Stimulated activated CD4-positive, alpha-beta T cell treated with anti-CD3 and anti-CD28 coated beads, Interleukin-12 subunit alpha, Interleukin-12 subunit beta, amount 100 ng/mL, for 24 hours (primary cell): ENCODE measurements at places on chromosomes 7 and 10.

DNA sequence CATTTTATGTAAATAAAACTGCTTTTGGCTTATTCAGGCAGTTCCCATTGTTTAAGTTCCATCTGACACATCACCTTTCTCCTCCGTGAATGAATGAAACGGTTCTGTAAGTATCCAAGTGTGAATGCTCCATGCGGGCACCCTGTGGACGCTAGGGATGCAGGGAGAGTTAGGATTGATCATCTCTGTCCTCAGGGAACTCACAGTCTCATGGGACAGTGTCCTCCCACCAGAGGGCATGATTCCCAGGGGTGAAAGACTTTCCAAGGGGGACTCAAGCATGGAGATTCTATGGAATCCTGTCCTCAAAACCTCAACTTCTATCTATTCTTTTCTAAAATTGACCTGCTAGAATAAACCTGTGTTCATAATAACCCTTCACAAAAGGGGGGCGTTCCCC is 98.8 kb downstream of the HECW1 start:
- no peak for DNase-seq

DNA sequence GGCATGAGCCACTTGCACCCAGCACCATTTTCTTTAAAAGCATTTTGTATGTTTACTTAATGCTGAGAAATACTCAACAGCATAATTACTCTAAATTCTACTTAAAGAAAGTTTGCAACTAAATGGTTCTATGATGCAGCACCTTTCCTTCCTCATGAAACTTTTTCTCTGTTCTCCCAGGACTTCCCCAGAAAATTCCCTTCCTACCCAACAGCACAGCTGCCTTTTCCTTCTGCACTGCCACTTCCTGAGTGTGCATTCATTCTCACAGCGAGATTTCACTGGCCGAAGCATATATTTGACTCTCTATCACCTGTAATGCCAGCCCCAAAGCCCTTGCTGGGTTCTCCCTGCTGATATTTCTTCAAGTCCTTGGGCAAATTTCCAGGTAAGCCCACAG is 41.5 kb upstream of the DGKI start:
- DNase-seq = no peak

GRCh38 chr10:110733218-110733952 is 89.2 kb downstream of the RBM20 start:
- DNase-seq = no peak

- no peak for DNase-seq
Observed at GRCh38 chr7:102856036-102856435, 56.8 kb upstream of the LRRC17 start.

- DNase-seq = no peak
Observed at GRCh38 chr10:49662169-49662830, 17.2 kb upstream of the C10orf53 start.

DNA sequence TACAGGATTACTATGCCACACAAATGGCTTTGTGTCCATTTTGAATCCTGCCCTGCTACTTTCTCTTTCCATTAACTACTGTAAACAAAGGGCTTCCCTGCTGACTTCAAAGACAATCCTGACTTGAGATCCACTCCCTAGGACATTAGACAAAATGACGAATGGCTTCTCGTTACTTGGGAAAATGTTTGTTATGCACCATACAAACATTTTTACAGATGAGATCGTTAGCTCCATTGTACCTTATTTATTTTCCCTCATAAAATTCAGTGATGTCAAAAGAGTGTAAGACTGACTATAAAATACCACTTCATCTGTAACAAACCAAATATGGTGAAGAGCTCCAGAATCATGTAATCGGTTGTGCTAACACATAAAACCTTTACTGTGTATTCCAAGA is 121.8 kb downstream of the CD36 start:
- DNase-seq = no peak

DNA sequence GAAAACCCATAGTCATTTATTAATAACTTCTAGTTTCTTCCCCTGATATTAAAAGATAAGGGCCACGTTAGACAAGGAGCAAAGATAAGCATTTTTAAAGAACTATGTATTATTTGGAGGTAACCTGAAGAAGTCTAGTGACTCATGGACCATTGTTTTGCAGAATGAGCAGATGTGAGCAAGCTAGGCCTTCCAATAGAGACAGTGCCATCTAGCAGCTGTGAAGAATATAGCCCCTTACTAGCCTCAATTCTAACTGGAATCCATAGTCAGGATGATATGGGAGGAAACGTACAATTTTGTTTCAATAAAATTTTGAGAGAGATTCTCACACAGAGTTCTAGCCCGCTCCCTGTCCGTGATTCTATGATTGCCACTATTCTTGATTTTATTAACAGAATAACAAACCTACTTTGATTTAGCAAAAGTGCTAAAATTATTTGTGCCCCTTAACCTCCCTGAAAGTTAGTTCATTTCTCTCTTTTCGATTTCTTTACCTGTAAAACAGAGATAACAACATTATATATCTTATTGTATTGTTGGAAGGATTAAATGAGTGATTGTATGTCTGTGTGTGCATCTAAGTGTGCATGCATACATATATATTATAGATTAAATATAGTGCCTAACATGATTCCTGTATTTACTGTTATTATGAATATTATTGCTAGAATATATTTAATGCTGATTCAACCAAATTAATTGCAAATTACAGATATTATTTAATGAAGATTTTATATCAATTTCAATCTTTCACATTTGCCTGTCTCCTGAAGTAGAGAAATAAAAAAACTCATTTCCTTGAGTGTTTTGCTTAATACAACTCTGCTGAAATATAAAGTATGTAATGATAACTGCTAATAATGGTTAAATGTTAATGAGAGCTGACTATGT is 22.7 kb downstream of the FAM237B start:
- no peak for DNase-seq

- DNase-seq = no peak
Observed at GRCh38 chr10:119737823-119738222, 12.0 kb downstream of the INPP5F start.

DNA sequence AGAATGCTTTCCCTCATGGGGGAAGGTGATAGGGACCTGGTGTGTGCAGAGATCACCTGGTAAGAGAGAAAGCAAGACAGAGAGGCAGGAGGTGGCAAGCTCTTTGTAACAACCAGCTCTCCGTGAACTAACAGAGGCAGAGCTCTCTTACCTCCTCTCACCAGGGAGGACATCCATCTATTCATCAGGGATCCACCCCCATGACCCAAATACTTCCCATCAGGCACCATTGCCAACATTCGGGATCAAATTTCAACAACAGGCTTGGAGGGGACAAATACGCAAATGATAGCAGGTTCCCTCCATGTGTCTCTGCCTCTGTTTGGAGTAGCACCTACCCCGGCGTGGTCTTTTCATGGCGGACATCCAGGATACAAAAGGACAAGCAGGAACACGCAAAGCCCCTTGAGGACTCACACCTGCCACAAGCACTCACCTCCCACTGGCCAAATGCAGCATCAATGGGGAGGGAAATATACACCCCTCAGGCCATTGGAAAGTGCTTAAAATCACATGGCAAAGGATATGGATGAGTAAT is 431.2 kb upstream of the AUTS2 start:
- no peak for DNase-seq

- no peak for DNase-seq
Observed at GRCh38 chr10:86365346-86366032, 1.1 kb downstream of the GRID1 start.

DNA sequence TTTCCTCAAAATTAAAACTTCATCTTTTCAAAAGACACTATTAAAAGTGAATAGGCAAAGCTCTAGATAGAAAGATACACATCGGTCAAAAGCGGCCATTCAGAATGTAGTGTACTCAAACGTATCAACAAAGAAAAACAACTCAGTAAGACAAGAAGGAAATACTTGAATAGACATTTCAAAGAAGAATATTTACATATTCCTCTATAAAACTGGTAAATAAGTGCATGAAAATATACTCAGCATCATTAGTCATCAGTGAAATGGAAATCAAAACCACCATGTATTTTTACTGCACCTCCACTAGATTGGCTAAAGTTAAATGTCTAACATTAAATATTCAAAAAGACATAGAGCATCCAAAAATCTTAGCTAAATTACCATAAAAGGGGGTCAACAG is 551.1 kb upstream of the SORCS1 start:
- DNase-seq = no peak

DNA sequence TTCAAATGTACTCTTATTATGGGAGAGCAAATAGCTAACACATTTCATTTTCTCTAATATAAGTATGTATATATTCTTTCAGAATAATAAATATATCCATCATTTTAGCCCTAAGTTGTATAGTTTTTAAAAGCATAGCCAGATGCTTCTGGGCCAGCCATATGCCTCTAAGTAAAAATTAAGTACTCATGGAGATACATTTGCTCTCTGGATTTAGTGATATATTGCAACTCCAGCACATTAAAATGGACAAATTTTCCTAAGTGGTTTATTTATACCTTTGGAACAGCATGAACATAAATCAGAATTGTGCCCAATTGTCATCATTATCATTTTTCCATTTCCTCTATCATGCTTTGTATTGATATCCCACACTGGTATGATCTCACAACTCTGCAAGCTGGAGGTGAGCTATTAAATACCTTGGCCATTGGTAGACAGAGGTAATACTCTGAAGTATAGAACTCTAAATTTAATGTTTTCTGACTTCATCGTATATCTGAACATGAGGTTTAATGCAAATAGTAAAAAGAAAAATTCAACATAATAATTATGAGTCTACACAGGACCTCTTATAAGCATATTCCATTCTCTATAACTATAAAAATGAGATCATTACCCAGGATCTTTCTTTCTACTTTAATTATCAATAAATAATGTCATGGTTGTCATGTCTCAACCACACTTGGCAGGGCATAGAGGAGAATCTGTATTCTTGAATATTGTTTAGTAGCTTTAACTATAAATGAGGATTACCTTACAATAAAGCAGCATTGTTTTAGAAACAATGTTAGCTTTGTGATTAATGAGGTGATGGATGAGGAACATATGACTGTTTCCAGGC is 90.8 kb downstream of the AGMO start:
- no peak for DNase-seq

- no peak for DNase-seq
Observed at GRCh38 chr10:59682986-59683937, 26.4 kb downstream of the SLC16A9 start.

DNA sequence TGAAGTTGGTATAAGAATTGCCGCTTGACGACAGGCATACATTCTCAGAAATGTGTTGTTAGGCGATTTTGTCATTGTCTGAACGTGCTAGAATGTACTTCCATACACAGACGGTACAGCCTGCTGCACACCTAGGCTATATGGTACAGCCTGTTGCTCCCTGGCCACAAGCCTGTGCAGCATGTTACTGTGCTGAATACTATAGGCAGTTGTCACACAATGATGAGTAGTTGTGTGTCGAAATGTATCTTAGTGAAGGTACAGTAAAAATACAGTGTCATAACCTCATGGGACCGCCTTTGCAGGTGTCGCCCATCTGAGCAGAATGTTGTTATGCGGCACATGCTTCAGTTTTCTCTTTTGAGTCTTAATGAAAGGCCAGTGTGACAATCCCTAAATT is 66.5 kb downstream of the SHH start:
- DNase-seq = no peak

DNA sequence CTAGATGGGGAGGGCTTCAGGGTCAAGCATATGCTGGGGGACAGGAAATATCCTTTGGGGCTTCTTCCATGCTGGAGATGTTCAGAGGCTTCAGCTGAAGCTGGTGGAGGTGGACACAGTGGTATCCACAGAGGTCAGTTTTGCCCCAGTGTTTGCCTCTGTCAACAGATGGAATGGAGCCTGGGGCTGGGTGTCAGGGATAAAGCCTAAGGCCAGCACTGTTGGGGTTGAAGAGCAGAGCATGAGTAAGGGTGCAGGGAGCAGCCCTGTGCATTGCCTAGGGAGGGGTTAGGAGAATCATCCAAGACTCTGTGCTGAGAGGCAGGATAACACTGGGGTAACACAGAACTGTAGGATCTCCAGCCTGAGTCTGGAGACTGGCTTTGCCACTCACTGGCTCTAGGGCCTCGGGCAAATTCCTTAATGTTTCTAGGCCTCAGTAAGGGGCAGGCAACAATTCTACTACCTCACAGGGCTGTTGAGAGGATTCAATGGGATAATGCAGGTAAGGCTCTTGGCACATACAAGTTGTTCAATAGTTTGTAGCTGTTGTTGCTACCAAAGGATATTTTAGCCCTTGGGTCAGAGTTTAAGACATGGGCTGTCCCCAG is 21.8 kb upstream of the MYL7 start:
- DNase-seq = no peak

DNA sequence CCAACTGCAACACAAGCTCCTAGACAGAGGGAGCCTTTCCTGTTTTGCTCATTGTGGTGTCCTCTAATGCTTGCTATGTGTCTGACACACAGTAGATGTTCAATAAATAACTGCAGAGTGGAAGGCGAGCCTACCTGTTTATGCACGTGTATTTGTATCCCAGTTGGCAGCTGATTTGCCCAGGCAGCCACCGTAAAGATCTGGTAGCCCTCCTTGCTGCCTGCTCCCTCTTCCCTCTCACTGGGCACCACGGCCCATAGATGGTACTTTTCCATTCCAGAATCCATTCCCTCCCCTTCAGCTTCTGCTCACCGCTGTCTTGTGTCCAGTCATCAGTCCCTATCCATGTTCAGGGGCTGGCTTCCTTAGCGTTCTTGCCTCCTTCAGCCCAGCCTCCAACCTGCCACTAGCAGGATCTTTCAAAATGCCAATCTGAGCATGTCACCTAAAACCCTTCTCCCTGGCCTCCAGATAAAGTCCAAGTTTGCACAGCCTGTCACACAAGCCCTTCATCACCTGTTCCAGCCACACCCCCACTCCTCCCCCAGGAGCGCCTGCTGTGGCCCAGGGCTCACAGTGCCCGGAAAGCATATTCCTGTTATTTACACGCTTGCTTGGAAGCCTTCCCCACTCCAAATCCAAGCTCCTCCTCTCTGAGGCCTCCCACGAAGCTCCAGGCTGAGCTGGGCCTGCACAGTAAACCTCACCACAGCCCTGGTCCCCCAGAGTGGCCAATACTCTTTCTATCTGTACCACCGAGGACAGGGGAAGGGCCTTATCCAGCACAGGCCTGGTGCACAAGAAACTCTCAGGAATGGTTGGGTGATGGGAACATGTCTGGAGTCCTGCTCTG is 21.0 kb downstream of the ZCCHC24 start:
- no peak for DNase-seq

GRCh38 chr7:80488406-80488805 is 23.5 kb downstream of the GNAT3 start:
- no peak for DNase-seq

- DNase-seq = no peak
Observed at GRCh38 chr7:3233301-3233700, 67.8 kb upstream of the SDK1 start.

- DNase-seq = no peak
Observed at GRCh38 chr10:45451407-45451806, 77.4 kb downstream of the ALOX5 start.

GRCh38 chr10:14500172-14500765 is 169.5 kb upstream of the FRMD4A start:
- DNase-seq = no peak

GRCh38 chr10:57905861-57906260 is 361.8 kb downstream of the IPMK start:
- no peak for DNase-seq

GRCh38 chr10:3887885-3888476 is 103.0 kb upstream of the KLF6 start:
- peak; percentile 23 for DNase-seq

GRCh38 chr7:152313831-152314604 is 121.8 kb downstream of the KMT2C start:
- no peak for DNase-seq

- DNase-seq = no peak
Observed at GRCh38 chr10:70935631-70936030, 47.3 kb upstream of the PCBD1 start.

GRCh38 chr10:60795465-60796202 is 17.4 kb downstream of the CDK1 start:
- DNase-seq = no peak

GRCh38 chr10:47190301-47190700 is 109.7 kb upstream of the GDF10 start:
- DNase-seq = no peak
